Placental epithelial cell (primary cell): ENCODE measurements at places on chromosomes 3 and 15. TPM values are rescaled to one million over a fixed set of nuclear protein-coding genes. Genes with fewer than 3 reads are reported as not detected.

CA12 gene
- total RNA-seq = 0.39 and 0.87 TPM in 2 replicates

CCDC174 gene
- 11.2 and 17.3 TPM in 2 replicates for total RNA-seq

GNB5 gene
- total RNA-seq = 51.4 and 63.3 TPM in 2 replicates

FAM227B gene
- total RNA-seq = 3.6 and 8.6 TPM in 2 replicates

MAGEL2 gene
- 0.11 and 0.39 TPM in 2 replicates for total RNA-seq

C3orf22 gene
- not detected in 2 replicates for total RNA-seq

TM4SF4 gene
- total RNA-seq = not detected in 2 replicates

SELENOT gene
- 65.6 and 248 TPM in 2 replicates for total RNA-seq

LPCAT4 gene
- total RNA-seq = 12.0 and 15.3 TPM in 2 replicates

ALG1L2 gene
- total RNA-seq = 0.65 and 0.79 TPM in 2 replicates

C3orf33 gene
- total RNA-seq = 0.39 and 0.98 TPM in 2 replicates

MESP2 gene
- 0.39 and 0.54 TPM in 2 replicates for total RNA-seq

FES gene
- total RNA-seq = 19.7 and 40.8 TPM in 2 replicates

PDZRN3 gene
- total RNA-seq = 12.8 and 47.5 TPM in 2 replicates

GPR171 gene
- not detected in 2 replicates for total RNA-seq

FBXO45 gene
- 7.5 and 7.9 TPM in 2 replicates for total RNA-seq

SENP5 gene
- total RNA-seq = 37.7 and 48.0 TPM in 2 replicates

JMJD7 gene
- 0.39 and 5.2 TPM in 2 replicates for total RNA-seq

PARP3 gene
- 13.8 and 24.7 TPM in 2 replicates for total RNA-seq

WDR49 gene
- not detected in 2 replicates for total RNA-seq

ROPN1 gene
- total RNA-seq = not detected in 2 replicates

SHC4 gene
- total RNA-seq = 0.22 and 0.79 TPM in 2 replicates

ISL2 gene
- not detected in 2 replicates for total RNA-seq

SYNPR gene
- not detected in 2 replicates for total RNA-seq

SLC6A20 gene
- total RNA-seq = not detected in 2 replicates

EIF5A2 gene
- total RNA-seq = 2.4 and 3.0 TPM in 2 replicates

UBAP1L gene
- total RNA-seq = 2.1 and 4.3 TPM in 2 replicates

GOLGA6B gene
- not detected in 2 replicates for total RNA-seq

PKM gene
- total RNA-seq = 1,123 and 3,883 TPM in 2 replicates

LYZL4 gene
- total RNA-seq = 0.39 TPM in 1 of 2 replicates, not detected in the other

UNC13C gene
- under 0.01 and 0.33 TPM in 2 replicates for total RNA-seq

ANKRD63 gene
- total RNA-seq = not detected in 2 replicates

GOLGA8K gene
- total RNA-seq = 0.39 TPM in 1 of 2 replicates, not detected in the other

OXTR gene
- 5.5 and 81.4 TPM in 2 replicates for total RNA-seq

IQCH gene
- 4.3 and 5.1 TPM in 2 replicates for total RNA-seq

LMLN gene
- total RNA-seq = 5.3 and 10.6 TPM in 2 replicates

LMAN1L gene
- 0.11 TPM in 1 of 2 replicates, not detected in the other for total RNA-seq

GP5 gene
- not detected in 2 replicates for total RNA-seq

CPN2 gene
- not detected in 2 replicates for total RNA-seq

HRH1 gene
- 0.39 and 0.87 TPM in 2 replicates for total RNA-seq

CX3CR1 gene
- under 0.01 TPM in 1 of 2 replicates, not detected in the other for total RNA-seq

ADAMTS7 gene
- 2.0 and 3.5 TPM in 2 replicates for total RNA-seq

SYNM gene
- 0.39 and 0.43 TPM in 2 replicates for total RNA-seq

MAP6D1 gene
- 4.3 and 11.0 TPM in 2 replicates for total RNA-seq

GOLGA8G gene
- total RNA-seq = under 0.01 TPM in 1 of 2 replicates, not detected in the other

DNAH1 gene
- total RNA-seq = 7.9 TPM in 2 replicates

PRKCD gene
- total RNA-seq = 5.1 and 6.3 TPM in 2 replicates
